ENCODE measurements at places on chromosomes 6 and 20.

- DNase-seq: no peak
Observed at GRCh38 chr6:32074996-32075532, 34.1 kb downstream of the TNXB start.

DNA sequence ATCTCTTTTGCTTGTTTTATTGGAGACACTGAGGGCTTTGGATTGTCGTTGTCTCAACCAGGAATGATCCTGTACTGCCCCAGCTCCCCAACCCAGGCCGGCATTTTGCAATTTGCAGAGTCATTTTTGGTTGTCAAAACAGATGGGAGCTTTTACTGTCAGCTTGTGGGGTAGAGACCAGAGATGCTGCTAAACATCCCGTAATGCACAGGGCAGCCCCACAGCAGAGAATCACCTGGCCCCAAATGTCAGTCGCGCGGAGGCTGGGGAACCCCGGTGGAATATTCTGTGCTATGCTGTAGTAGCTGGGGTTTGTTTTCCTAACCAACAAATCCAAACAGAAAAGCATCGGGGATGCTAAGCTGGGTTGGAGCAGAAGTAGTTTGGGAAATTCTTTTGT lies 99.7 kb downstream of the TSHZ2 start:
- DNase-seq: no peak

DNA sequence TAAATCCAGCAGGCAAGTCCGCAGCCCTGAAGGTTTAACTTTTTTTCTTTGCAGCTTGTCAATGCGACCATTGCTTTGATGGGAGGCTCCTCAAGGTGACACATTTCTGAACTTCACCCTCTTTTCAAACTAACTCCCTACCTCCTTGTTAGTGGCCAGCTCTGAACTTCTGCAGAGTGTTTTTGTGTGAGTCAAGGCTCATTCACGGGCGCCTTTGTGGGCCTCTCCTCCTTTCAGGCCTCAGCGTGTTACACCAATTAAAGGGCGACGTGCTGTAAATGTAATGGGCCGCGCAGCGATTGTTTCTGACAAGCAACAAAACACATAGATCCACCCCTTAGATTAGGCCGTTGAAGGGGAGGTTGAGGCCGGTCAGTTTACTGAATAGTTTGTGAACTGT lies 45.5 kb upstream of the NR2E1 start:
- no peak for DNase-seq

DNA sequence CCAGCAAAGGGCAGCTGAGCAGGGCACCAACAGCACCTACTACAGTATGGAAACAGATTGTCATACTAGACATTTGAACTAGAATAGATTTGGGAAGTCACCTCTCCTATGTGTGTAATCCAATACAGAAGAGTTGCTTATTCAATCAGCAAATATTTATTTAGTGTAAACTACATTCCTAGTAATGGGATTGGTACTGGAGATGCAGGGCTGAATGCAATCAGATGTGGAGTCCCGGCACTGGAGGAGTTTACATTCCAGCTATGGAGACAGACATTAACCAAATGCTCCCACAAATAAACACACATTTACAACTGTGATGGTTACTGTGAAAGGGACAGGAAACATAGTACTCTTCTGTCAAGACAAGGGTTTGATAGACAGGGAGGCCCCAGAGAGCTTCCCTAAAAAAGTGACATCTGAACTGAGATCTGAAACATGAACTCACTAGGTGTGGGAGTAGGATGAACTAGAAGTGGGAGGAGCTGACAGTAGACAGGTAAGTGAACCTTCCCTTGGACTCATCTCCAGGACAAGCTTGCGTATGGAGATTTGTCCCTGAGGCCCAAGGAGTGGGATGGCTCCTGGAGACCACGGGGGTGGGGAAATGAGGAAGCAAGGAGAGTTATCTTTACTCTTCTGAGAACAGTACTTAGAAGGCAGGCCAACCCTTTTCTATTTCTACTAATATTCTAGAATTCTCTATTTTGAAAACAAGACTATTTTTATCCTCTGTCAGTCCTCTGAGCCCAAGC lies 420.5 kb downstream of the MAFB start:
- no peak for DNase-seq

GRCh38 chr6:144500892-144501291 lies 215.8 kb downstream of the UTRN start:
- no peak for DNase-seq

All from T-helper 17 cell (primary cell).